ENCODE measurements at places on chromosomes 12 and 14. TPM values are rescaled to one million over a fixed set of nuclear protein-coding genes. Genes with fewer than 3 reads are reported as not detected.

DNA sequence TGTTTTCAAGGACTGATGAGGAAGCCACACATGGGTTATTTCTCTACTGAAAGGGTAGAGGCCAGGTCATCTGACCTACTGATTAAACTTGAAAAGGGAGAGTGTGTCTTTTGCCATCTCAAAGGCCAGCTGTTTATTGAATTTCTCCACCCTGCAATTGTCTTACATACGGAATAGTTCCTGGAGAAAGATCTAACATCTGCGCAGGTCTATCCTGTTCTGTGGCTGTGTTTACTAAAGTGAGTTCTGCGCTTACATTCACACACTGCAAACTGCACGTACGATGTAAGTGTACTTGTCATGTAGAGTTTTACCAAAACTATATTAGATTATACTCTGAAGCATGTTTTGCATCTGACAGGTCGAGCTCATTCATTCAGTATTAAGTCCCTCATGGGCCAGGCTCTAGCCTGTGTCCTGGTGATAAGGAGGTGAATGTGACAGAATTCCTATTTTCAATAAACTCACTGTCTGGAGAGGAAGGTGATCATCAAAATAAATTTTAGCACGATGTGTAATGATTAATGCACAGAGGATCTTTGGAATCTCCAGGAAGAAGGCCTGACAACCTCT, 96.6 kb downstream of the PRKCH start:
- no peaks in the 10 kb centered on the region for H3K36me3 ChIP-seq
- H3K27me3 ChIP-seq: no peaks in the 10 kb centered on the region
- H3K4me3 ChIP-seq: no peak overlapping the region
- peaks cover 33% of the 10 kb centered on the region for H3K4me1 ChIP-seq
- no peak for DNase-seq

- no peak overlapping the region for H3K27ac ChIP-seq
- no peaks in the 10 kb centered on the region for H3K27me3 ChIP-seq
- H3K36me3 ChIP-seq: no peaks in the 10 kb centered on the region
- H3K4me1 ChIP-seq: peaks cover 10% of the 10 kb centered on the region
- H3K4me3 ChIP-seq: no peak overlapping the region
Measured at GRCh38 chr12:56955631-56956256, 1.7 kb downstream of the RDH16 start.

- H3K4me1 ChIP-seq: peaks cover 3% of the 10 kb centered on the region
- no peak overlapping the region for H3K27ac ChIP-seq
- no peak for DNase-seq
- no peaks in the 10 kb centered on the region for H3K36me3 ChIP-seq
- H3K4me3 ChIP-seq: no peak overlapping the region
Measured at GRCh38 chr14:88798156-88798555, 5.4 kb upstream of the EML5 start.

DNA sequence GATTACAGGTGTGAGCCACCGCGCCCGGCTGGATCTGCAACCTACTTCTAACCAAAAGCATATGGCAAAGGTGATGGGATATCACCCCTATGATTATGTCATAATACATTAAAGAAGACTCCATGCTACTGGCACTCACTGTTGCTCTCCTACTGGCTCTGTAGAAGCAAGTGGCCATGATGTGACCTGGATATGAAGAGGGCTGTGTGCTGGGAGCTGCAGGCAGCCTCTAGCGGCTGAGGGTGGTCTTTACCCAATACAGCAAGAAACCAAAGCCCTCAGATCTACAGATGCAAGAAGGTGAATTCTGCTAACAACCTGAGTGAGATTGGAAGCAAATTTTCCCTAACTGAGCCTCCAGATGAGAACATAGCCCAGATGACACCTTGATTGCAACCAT, 34.2 kb upstream of the TRIM9 start:
- DNase-seq: no peak
- no peaks in the 10 kb centered on the region for H3K27me3 ChIP-seq
- no peak overlapping the region for H3K27ac ChIP-seq
- H3K4me3 ChIP-seq: no peak overlapping the region
- no peaks in the 10 kb centered on the region for H3K4me1 ChIP-seq
- H3K36me3 ChIP-seq: no peaks in the 10 kb centered on the region

The RNASE1 gene
- total RNA-seq: 174 TPM

The LTBP2 gene
- total RNA-seq: 52.5 TPM

DNA sequence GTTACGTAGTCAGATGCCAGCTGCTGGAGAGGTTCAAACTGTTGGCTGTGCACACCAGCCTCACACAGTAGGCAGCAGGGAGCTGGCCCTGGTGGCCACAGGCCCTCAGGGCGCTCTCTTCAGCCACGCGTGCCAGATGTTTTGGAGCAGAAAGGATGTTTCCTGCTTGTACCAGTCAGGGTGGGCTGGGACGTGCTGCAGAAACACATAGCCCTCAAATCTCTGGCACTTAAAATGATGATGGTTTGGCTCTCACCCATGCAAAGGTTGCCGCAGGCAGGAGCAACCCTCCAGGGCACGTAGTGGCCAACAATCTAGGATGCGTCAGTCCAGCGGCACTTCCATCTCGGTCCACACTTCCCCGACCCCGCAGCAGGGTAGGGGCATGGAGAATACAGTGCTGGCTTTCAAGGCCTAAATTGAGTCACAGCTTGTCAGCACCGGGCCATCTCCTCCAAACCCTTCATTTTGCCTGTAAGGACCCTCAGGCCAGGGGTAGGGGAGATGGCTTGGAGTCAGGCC, 1.7 kb upstream of the FAM181A start:
- no peaks in the 10 kb centered on the region for H3K4me1 ChIP-seq
- no peak overlapping the region for H3K27ac ChIP-seq
- DNase-seq: no peak

- no peak overlapping the region for H3K4me3 ChIP-seq
- DNase-seq: no peak
- H3K36me3 ChIP-seq: no peaks in the 10 kb centered on the region
- H3K27ac ChIP-seq: no peak overlapping the region
- H3K27me3 ChIP-seq: no peaks in the 10 kb centered on the region
Measured at GRCh38 chr12:102953221-102953620, 4.3 kb upstream of the ASCL1 start.
